Iris pigment epithelial cell (primary cell): ENCODE measurements at places on chromosomes 5 and 9.

DNA sequence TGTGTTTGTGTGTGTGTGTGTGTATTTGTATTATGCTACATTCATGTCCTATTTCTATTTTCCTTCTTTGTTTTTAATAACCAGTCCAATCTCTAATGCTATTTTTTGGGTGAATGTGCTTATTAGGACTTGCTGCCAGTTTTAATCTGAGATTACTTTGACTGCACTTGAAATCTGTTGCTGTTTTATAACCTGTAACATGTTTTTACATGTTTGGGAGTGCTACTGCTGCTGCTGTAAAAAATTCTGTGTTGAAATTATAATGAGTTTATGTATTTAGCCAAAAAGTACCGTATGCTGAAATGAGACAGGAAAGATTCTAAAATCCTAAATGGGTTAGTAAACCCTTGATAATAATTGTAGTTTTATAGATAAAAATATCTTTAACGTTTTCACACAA lies 104.7 kb upstream of the SSBP2 start:
- DNase-seq, result no peak

DNA sequence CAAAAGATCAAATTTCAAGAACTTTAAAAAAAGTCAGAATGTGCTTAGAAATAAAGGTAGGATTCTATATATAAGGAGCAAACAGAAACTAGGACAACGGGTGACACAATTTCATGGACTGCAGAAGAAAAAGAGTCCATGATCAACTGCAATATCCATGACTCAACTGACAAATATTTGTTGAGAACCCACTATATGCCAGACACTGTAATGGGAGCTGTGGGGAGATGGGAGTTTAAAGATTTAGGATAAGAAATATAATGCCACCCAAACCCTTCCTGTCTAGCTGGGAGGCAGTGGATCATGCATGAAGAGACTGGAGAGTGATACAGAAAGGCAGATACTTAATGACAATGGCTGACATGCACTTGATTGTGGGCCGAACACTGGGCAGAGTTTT lies 27.6 kb upstream of the CCDC112 start:
- peak; percentile 38 for DNase-seq

GRCh38 chr5:95816341-95816740 lies 6.2 kb downstream of the GLRX start:
- no peak for DNase-seq

DNA sequence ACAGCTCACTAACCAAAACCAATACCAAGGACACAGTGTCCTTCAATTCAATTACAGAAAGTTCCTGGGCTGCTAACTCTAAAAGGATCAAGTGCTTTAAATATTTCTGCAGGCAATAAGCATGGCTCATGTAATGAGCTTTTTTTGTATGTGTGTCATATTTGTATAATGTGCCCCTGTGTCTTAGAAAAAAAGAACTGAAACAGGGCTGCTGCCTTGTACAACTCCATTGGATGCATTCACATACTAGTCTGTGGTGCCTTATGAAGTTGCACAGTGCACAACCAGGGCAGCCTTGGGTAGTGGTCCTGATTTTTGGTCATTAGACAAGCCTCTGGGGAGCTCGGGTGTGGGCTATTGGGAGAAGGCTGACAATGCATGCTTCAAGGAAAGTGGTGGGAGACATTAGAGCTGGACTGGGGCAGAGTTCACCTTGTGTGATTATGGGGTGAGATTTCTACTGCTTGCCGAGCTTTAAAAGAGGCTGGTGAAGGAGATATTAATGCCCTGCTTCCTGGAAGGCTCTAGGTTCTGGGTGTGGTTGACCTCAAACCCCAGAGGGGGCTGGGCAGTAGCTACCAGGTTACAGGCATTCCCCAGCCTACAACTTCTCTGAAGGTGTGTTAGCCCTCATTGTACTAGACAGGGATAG lies 3.6 kb upstream of the CPEB4 start:
- no peak for DNase-seq

DNA sequence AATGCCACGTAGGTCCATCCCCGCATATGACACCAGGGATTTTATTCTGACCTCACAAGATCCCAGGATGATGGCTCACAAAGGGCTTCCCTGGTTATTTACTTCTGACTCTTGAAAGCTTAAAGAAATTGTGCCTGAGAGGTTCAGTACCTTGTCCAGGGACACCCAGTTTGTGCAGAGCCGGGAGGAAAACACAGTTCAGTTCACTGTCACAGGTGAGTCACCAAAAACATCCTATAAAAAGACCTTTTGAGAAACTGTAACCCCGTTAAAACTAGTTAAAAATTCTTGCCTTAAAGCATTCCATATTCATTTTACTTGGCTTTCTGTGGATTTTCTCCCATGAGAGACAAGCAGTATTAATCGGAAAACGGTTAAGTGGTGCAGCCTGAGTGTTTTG lies 56.6 kb downstream of the ZNF510 start:
- no peak for DNase-seq

DNA sequence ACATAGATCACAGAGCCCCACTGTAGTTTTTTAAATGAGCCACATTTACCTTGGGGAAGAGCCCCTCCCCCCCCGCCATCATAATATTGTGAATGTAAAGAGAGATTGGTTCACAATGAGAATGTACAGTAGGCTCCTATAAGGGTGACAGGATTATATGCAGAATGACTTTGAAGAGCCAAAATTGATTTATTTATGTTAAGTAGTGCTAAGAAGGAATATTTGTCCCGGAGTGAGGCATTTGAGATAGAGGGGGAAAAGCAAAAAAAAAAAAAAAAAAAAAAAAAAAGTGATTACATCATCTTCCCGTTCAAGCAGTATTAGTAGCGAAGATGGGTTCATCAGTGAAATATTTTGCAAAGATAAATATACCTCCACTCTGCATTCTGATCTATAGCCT lies 73.9 kb downstream of the PIK3R1 start:
- peak; percentile 7 for DNase-seq

GRCh38 chr5:92836855-92837755 lies 743.9 kb downstream of the NR2F1-AS1 start:
- peak; percentile 84 for DNase-seq

DNA sequence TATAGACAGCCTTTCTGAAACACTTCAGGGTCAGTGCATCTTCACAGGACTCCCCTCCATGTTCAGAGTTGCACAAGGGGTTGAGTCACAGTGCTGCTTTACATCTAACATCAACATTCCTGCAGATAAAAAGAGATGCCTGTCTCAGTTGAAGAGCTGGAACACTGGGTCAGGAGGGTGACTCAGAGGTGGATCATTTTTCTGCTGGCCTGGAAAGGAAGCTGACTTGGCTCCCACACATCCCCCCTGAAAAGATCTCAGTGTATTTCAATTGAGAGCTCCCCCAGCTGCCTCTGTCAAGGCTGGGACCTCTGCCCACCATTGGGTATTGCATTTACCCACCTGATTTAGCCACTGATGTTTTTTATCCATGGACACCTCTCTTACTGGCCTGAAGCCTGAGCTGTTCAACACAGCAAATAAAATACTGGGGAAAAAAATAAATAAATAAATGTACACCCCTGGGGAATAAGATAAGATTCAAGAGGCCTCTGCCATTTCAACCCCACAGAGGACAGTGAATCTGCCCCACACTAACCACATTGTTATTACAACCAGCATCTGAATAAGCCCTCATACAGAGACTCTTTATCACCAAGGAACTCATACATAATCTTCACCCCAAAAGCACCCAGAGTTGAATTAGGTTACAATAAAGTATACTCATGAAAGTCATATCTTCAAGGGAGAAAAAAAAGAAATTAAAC lies 716.4 kb downstream of the SEMA5A start:
- DNase-seq, result peak; percentile 100

DNA sequence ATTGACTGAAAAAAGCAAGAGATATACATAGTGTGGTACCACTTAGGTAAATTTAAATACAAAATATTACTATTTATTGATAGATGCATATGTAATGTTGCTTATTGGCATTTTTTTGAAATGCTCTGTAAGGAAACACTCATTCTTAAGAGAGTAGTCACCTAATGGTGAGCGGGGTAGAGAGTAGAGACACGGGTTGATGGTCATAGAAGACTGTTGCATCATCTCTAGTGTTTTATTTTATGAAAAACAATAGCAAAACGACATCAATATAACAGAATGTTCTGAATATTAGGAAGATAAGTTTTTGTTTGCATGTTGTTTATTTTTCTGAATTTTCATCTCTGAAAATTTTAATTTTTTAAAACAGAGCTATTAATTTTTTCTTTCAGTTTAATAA lies 4.0 kb downstream of the SRP19 start:
- DNase-seq, result peak; percentile 61

GRCh38 chr5:1658665-1659064 lies 134.9 kb upstream of the LPCAT1 start:
- DNase-seq, result no peak

GRCh38 chr5:74017112-74017511 lies 391.1 kb downstream of the ARHGEF28 start:
- peak; percentile 15 for DNase-seq

DNA sequence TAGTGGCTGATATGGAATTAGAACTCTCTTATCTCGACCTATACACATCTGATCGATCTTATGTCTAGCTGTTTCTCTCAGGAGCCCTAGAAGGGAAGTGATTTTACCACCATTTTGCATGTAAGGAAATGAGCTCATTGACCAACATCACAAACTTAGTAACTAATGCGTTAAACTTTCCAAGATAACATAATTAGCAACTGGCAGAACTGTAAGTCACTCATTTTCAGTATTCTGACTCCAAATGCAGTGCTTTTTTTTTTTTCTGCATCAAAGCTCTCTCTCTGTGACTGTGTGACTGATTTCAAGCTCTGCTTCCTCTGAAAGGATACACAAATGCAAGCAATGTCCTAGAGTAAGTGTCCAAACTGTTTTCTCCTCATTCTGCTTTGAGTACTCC lies 68.1 kb upstream of the FBXL7 start:
- no peak for DNase-seq

DNA sequence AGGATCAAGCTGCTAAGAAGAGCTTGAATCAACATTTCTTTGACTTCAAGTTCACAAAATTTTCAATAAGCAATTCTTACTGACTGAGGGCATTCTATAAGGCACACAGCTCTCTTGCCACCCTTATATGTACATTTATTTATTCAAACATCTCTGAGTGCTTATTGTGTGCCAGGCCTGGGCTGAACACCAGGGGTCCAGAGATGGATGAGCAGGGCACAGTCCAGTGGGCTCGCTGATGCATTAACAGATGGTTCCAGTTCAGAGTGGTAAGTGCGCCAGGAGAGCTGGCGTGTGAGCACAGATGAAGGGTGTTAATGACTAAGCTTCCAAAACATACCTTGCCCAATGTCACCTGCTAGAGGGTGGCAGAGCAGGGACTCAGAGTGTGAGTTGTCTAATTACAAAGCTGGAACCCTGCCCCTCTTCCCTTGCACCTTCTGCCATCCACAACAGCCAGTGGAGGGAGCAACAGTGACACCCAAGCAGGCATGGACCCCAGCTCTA lies 24.6 kb downstream of the ALG2 start:
- no peak for DNase-seq

DNA sequence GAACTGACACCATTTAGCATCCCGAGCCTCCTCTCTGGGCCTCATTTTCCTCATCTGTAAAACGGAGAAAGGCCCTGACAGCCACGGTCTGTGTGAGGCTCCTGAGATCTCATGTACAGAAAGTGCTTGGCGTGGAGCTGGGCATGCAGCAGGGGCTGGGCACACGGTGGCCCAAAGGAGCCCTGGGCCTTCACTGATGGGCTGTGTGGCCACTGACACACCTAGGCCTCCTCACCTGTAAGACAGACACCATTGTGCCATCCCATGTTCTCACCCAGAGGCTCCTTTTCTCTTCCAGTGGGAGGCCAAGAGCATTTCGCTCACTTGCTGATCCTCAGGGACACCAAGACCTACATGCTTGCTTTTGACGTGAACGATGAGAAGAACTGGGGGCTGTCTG lies 1.6 kb downstream of the ORM1 start:
- no peak for DNase-seq
